ENCODE measurements at places on chromosomes 2 and 18.

DNA sequence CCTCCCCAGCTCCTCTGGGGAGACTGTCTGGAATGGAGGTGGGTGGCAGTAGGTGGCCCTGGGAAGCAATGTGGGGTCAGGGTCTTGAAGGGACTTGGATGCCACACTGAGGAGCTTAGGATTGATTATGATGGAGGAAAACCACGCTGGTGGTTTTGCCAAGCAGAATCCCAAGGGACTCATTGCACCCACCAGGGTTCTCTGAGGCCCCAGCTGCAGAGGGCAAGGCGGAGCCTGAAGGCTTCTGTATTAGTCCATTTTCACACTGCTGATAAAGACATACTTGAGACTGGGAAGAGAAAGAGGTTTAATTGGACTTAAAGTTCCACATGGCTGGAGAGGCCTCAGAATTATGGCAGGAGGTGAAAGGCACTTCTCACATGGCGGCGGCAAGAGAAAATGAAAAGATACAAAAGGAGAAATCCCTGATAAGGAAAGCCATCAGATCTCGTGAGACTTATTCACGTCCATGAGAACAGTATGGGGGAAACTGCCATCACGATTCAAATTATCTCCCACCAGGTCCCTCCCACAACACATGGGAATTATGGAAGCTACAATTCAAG lies 87.2 kb upstream of the YWHAQ start:
- no peak for DNase-seq

DNA sequence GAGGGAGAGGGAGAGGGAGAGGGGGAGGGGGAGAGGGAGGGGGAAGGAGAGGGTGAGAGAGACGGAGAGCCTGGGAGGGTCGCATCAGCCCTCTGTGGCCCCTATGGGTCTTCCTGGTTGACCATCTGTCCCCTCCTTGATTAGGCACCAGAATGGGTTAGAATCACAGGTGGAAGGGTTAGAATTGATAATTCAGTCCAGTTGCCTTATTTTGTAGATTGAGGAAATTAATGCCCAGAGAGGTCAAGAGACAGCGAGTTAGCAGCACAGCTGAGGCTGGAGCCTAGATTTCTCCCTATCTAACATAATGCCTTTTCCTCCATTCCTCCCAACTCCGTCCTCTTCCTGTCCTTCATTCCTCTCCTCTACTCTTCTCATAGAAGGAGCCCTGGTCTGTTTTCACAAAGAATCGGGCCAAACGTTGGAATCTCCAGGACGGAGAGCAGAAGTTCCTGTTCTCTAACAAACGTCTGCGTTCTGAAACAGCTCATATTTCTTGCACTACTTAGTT lies 338 bp upstream of the THUMPD2 start:
- DNase-seq, result no peak

GRCh38 chr2:71546777-71547281 lies 93.5 kb downstream of the DYSF start:
- DNase-seq, result no peak

- DNase-seq, result no peak
Observed at GRCh38 chr2:215611609-215612386, 175.9 kb upstream of the FN1 start.

- DNase-seq, result no peak
Observed at GRCh38 chr2:151947813-151948165, 119.6 kb upstream of the ARL5A start.

DNA sequence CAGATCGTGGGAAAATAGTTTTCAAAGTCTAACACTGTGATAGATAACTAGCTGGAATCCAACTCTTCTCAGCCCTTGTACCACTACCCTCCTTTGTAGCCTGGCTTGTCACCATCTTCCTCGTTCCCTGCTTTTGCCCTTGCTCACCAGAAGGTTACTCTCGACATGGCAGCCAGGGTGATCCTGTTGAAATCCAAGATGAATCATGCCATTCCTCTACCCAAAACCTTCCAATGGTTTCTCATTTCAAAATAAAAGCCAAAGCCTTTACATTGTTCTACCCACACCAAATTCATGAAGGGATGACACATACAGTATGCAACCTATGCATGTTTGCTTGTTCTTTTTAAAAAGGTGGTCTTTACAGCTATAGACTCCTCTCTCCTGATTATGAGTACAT lies 45.7 kb downstream of the STAT4 start:
- DNase-seq, result no peak

Data from cortex of kidney (tissue), 1 donor.